Lung (tissue), 17 donors: ENCODE measurements at places on chromosomes 7 and 10. TPM values are rescaled to one million over a fixed set of nuclear protein-coding genes. Genes with fewer than 3 reads are reported as not detected.

GRCh38 chr10:74871595-74872382 lies 45.4 kb downstream of the KAT6B start:
- no peak for DNase-seq

GRCh38 chr10:28179006-28179742 lies 123.7 kb downstream of the MPP7 start:
- DNase-seq = peak; percentile 93

GRCh38 chr7:116924741-116925140 lies 28.6 kb upstream of the ST7 start:
- no peak for DNase-seq

DNA sequence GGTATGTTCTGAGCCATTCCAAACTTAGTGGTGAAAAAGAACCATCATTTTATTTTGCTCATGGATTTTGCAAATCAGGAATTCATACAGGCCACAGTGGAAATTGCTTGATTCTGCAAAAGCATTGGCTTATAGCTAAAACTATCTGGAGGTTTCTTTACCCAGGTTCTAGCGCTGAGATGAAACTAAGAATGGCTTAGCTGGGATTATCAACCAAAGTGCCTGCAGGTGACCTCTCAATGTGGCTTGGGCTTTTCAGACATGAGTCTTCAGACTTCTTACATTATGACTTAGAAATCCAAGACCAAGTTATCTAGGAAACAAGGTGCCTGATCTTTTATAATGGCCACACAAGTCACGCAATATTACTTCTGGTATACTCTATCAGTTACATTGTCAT lies 140.1 kb downstream of the HGF start:
- DNase-seq = no peak

- DNase-seq = peak; percentile 91
Observed at GRCh38 chr7:85094046-85094725, 92.7 kb downstream of the SEMA3D start.

GRCh38 chr10:119688033-119688508 lies 36.9 kb downstream of the BAG3 start:
- no peak for DNase-seq

GRCh38 chr7:81886211-81886764 lies 116.4 kb upstream of the HGF start:
- DNase-seq = no peak

- no peak for DNase-seq
Observed at GRCh38 chr7:110868458-110868857, 222.5 kb upstream of the LRRN3 start.

DNA sequence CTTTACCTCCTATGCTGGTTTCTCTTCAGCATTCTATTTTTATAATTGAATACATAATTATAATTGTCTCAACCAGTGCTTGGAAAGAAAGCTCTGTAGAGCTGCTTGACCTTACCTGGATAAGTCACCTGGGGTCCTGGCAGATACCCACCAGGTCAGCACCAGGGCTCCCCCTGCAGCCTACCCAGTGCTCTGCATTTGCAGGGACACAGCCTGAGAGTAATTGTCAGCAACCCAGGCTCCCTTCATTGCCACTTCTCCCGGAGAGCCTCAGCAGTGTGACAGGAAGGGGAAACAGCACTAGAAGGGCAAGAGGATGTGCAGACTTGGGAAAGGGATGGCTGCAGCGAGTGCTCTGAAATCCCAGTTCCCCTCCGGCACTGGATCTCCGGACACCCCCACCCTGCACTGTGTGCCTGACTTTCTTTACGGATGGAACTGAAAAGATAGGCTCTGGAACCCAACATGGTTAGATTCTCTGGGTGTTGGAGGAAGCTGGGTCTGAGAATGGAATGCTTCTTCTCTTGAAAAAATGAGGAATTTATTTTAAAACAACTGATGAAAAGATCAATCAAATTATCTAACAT lies 11.4 kb upstream of the PAX4 start:
- no peak for DNase-seq

DNA sequence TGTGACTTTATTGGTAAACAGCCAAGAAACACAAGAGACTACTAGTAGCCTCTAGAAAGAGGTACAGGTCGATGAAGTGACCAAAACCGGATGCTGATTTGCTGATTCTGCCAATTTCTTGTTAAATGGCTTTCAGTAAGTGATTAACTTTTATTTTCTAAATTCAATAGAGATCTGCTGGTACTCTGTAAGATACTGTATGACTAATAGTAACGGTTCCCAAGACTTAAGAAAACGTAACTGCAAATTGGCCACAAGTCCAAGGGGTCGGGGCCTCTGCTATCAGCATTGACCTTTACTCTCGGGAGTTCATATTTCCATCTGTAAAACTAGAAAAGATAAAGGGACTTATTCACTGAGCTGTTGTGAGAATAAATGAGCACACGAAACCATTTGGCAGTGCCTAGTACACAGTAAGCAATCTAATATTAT lies 1.4 kb downstream of the FAM3C start:
- DNase-seq = no peak

TMUB1 gene
- 104 TPM for polyA plus RNA-seq

BAG3 gene
- 27.5 TPM for polyA plus RNA-seq

PTPRE gene
- polyA plus RNA-seq = 15.5 TPM

VGF gene
- polyA plus RNA-seq = 0.29 TPM

ADAM22 gene
- polyA plus RNA-seq = 0.26 TPM

SPDYE18 gene
- polyA plus RNA-seq = 0.49 TPM

TMEM270 gene
- 0.19 TPM for polyA plus RNA-seq
